SW480 (cell line): ENCODE measurements at places on chromosomes 1 and 21.

- DNase-seq: no peak
Observed at GRCh38 chr1:19730793-19731192, 66.1 kb downstream of the HTR6 start.

- DNase-seq: no peak
Observed at GRCh38 chr1:171597203-171597602, 24.8 kb upstream of the MYOCOS start.

DNA sequence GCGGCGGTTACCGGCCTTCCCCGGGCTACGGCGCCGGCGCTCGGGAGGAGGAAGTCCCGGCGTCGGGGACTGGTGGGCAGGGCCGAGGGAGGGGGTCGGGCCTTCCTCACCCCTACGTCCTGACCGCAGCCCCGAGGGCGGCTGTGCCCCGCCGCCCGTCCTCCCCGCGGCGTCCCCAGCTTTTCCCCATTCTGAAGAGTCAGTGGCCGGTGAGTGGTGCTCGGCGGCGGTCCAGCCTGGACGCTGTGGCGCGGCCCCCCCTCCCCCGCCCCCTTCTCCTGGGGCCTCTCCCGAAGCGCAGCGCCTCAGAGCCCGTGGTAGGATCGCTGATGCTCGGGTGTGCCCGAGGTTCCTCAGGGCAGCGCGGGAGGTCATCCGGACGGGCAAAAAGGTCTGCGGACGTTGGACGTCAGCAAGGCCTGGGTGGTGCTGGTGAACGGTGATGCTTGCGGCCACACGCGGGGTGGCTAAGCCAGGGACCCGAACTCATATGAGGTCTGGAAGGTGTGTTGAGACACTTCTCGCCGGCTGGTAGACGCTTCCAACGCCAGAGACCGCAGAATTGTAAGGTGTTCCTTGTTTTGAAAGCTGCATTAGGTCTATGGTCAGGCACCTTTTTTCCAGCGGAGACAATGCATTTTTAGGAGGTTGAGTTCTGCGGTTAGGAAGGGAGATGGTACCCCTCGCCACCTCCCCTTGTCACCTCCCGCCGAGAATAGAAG lies 725 bp downstream of the SLC25A33 start:
- peak; percentile 45 for DNase-seq

DNA sequence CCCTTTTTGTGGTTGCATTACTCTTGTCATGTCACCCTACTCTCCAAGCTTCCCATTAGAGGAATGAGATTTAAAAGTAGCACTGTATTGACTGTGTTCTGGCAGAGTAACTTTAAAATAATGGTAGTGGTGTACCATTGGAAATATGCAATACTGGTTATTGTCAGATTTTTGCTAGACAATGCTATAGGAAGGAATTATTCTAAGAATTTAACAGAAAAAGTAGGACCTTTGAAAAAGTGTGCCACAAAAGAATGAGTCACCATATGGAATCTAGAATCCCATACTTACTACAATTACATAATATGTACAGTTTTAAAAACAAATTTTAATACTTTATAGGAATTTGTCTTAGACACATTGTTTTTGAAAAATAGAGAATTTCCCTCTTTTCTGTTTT lies 13.8 kb downstream of the MIER1 start:
- no peak for DNase-seq

GRCh38 chr1:95068956-95069709 lies 3.6 kb downstream of the ALG14 start:
- DNase-seq: peak; percentile 56

DNA sequence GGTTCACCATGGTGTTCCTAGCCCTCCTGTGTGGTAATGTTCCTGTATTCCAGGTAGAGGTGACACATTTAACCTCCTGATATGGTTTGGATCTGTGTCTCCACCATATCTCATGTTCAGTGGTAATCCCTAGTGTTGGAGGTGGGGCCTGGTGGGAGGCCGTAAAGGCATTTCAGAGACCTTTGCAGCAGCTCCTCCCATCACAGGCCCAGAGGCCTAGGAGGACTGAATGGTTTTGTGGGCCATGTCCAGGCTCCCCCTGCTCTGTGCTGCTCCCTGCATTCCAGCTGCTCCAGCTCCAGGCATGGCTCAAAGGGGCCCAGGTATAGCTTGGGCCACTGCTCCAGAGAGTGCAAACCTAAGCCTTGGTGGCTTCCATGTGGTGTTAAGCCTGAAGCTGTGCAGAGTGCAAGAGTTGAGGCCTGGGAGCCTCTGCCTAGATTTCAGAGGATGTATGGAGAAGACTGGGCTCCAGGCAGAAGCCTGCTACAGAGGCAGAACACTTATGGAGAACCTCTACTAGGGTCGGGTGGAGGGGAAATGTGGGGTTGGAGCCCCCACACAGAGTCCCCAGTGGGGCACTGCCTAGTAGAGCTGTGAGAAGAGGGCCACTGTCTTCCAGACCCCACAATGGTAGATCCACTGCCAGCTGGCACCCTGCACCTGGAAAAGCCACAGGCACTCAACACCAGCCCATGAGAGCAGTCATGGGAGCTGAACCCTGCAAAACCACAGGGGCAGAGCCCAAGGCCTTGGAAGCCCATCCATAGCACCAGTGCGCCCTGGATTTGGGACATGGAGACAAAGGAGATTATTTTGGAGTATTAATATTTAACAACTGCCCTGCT lies 10.0 kb downstream of the SELENBP1 start:
- DNase-seq: no peak

- DNase-seq: no peak
Observed at GRCh38 chr1:170593173-170594011, 61.4 kb downstream of the GORAB start.

DNA sequence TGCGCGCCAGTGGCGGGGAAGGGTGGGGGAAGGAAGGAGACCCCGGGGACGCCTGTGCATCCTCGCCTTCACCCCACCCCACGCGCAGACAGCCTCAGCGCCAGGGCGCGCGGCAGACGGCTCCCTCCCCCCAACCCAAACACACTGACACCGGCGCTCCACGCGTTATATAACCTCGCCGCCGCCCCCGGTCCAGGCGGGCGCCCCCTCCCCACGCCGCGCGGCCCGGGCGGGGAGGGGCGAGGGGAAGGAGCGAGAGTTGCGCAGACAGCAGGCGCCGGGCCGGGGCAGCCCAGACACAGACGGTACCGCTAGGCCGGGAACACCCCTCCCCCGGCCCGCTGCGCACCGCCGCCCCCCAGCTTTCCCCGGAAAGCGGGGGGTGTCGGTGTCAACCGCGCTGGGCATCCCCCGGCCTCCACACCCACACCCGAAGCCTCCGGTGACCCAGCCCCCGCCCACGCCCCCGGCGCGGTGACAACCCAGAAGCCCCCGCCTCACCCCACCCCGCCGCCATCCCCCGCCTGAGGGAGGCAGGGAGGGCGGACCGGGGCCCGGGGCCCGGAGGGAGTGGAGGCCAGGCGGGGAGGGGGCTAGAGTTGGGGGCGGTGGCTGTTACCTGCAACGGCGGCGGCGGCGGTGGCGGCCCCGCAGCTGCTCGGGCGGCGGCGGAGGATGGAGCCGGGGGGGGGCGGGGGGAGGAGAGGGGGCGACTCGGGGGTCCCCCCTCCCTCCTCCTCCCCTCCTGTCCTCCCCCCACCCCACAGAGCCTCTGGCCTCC lies 432 bp downstream of the AKT3 start:
- DNase-seq: no peak

GRCh38 chr1:5191470-5191869 lies 537.1 kb downstream of the AJAP1 start:
- DNase-seq: no peak

- DNase-seq: no peak
Observed at GRCh38 chr1:12196641-12197482, 30.1 kb downstream of the TNFRSF1B start.

GRCh38 chr1:174157157-174157806 lies 2.0 kb upstream of the RABGAP1L start:
- DNase-seq: no peak

DNA sequence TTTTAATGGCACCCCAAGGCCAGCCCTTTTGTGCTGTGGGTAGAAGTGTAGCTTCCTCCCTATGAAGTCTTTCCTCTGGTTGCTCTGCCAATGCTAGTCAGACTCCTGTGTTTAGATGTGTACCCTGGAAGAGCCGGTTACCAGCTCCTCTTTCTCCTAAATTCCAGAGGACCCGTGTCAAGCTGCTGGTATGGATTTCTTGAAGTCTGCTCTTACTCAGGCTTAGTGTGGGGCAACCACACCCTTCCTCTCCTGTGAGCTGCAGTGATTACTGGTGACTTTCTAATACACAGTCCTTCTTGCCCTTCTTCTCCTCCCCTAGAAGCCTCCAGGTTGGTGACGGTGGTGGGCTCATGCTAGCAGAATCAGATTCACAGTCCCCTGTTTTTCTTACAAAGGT lies 74.1 kb upstream of the AKT3 start:
- no peak for DNase-seq

DNA sequence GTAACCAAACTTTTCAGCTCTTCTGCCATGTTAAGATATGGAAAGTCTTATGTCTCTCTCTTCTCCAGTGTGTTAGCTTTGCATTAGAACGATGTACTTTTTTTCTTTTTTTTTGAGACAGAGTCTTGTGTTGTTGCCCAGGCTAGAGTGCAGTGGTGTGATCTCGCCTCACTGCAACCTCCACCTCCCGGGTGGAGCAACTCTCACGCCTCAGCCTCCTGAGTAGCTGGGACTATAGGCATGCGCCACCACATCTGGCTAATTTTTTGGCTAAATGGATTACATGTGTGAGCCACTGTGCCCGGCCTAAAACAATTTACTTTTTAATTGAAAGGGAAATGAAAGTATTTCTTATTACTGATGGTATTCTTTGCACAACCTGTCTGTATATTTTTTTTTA lies 35.8 kb downstream of the SPEN start:
- DNase-seq: no peak

DNA sequence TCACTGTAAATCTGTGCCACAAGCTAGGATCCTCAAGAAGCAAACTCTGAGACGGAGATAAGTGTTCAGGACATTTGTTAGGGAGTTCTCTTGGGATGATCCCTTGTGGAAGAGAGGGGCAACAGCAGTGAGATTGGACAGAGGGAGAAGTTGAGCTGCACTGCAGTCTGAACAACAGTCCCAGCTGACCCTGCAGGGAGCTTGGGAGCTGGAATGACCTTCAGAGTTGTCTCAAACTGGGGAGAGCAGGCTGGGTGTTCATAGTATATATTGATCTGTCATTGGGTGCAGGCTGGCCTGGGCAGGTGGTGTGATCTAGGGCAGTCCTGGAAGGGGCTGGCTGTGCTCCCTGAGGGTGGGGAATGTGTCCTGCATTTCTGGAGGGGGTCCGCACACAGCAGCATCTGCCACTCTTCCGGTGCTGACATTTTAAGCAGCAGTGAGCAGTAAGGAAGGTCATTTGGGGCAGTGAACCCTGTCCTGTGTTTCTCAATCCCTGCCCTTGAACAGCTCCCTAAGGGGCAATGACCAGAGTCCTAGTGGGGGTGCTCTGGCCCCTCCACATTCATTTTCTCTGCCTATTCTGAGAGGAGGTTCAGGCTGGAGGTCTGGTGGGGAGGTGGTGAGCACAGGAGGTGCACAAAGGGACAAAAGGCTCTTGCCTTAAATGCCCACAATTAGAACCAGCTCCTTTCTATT lies 90.2 kb upstream of the PPM1J start:
- no peak for DNase-seq

DNA sequence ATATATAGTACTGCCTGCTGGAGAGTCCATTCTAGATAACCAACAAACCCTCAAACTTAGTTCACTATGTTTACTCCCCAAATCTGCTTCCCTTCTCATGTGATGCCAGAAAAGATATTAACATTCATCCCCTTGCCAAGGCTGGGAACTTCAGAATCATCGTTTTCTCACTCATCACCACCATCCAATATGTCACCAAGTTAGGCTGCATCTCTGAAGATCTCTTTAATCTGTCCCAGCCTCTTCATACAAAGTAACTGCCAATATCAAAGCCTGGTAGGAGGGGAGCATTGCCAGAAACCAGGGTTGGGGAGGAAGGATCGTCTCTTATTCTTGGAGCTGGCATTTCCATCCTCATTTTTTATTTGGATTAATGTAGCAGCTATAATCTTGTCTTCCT lies 71.6 kb downstream of the XCL2 start:
- DNase-seq: no peak

- DNase-seq: no peak
Observed at GRCh38 chr1:225451840-225452515, 24.1 kb upstream of the LBR start.

- DNase-seq: no peak
Observed at GRCh38 chr21:31733551-31734149, 1.7 kb upstream of the SCAF4 start.

DNA sequence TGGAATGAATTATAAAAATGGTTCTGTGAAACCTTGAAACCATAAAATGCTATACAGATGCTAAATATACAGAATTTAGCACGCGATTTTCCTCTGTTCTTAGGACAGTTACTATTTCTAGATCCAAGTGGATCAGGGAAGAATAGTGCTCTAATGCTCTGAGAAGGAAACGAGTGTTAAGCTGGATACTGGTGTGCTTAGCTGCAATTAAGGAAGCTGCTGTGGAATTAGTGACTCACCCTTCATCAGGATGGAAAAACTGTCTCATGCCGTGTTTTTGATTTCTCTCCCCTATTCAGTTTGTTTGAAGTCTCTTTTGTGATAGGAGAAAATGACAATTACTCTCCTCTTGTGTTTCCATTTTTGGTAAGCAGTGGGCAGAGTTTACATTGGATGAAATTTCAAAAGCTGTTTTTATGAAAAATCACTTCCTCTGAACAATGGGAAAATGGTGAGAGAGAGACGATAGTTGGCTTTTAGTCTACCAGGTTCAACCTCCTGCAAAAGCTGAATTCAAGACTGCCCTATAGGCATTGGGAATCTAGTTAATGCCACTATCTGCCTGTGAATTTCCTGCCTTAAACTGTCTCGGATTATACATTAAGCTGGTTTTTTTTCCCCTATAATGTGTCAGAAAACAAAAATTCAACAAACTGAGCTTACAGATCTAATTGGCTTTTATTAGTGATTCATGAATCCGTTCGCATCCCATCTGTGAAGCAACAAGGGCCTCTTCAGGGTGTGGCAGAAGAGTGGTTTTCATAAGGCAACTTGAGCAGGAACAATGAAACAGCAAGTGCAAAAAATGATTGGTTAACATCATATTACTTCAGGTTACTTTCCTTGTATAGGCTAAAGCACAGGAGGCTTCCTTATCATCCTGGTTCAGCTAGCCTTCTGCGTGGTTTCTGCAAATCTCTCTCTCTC lies 179.8 kb downstream of the ST6GALNAC3 start:
- peak; percentile 45 for DNase-seq

- no peak for DNase-seq
Observed at GRCh38 chr21:15283138-15283537, 218.3 kb upstream of the NRIP1 start.

- no peak for DNase-seq
Observed at GRCh38 chr1:111217183-111217910, 10.2 kb upstream of the CHI3L2 start.

GRCh38 chr1:177872308-177872900 lies 97.5 kb downstream of the SEC16B start:
- DNase-seq: no peak
